ENCODE measurements at places on chromosomes 5 and 9. TPM values are rescaled to one million over a fixed set of nuclear protein-coding genes. Genes with fewer than 3 reads are reported as not detected.

Gene TNFAIP8
- total RNA-seq: 12.1 TPM

Gene PCDHGB7
- 0.10 TPM for total RNA-seq

DNA sequence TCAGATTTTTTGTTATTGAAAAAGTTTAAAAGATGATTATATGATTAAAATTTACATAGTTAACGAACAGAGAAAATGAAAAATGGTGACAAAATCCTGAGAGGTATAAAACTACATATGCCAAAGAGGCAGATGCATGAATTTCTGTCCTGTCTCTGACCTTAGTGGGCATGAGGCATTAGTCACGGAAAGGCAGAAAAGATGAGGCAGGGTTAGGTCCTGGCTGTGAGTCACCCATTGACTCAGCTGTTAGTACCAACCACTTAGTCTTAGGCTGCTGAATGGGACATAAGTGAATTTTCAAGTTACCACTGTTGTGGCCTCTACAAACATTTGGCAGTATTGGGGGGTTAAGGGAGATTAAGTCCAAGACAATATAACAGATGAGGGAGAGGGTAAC is 33.1 kb downstream of the RASA1 start:
- peak; percentile 91 for DNase-seq

GRCh38 chr5:56343988-56344387 is 110.9 kb upstream of the ANKRD55 start:
- DNase-seq: no peak

DNA sequence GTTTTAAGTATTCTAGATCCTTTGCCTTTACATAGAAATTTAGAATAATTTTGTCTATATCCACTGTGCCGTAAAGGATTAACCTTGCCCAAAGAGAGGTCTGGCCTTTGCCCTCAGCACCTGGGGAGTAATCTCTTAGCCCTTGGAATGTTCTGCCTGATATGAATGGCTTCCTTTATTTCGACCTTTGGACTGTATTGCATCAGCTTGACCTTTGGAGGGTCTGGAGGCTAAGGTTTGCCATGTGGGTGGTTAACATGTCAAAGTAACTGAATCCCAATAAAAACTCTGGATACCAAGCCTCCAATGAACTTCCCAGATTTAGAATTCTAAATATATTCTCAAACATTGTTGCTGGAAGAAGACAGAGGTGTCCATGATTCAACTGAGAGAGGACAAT is 54.7 kb downstream of the NR2F1 start:
- DNase-seq: no peak

- no peak for DNase-seq
Observed at GRCh38 chr9:128689293-128689774, 312 bp downstream of the SET start.

- no peak for DNase-seq
Observed at GRCh38 chr5:31504529-31504928, 27.4 kb downstream of the DROSHA start.

Gene ABLIM3
- 3.8 TPM for total RNA-seq

Gene ALDOB
- total RNA-seq: not detected

DNA sequence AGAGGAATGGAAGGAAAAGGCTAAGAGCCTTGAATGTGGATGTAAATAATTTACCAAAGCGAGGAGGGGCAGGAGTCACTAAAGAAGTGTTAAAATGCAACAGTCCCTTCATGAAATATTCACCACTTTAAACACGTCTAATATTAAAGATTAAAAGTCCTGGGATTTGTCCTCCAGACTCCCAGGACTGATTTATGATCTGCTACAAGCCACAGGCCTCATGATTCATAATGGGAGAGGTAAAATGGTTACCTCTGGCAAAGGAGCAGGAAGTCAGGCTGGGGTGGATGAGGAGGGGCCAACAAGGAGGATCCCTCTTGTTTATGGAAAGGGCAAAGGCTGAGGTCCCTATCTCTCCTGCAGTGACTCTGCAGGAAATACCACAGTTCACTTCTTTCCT is 292.4 kb downstream of the TRIM32 start:
- no peak for DNase-seq

GRCh38 chr5:150224483-150225027 is 34.7 kb downstream of the SLC6A7 start:
- DNase-seq: no peak

- no peak for DNase-seq
Observed at GRCh38 chr9:131968632-131969031, 111.0 kb downstream of the MED27 start.

DNA sequence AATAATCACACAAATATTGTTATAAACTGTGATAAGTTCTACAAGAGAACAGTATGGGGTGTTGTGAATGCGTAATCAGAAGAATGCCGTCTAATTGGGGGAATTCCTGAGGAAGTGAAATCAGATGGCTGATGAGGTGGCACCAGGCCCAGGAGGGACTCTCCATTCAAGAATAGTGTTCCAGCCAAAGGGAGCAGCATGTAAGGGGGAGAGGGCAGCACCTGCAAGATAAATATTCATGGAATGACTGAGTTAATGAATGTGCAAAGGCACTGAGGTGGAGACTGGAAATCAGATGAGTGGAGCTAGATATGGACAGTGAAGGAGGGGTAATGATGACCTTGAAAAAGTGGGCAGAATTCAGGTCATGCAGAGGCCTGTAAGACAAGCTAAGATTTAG is 250.6 kb downstream of the ARRDC3 start:
- DNase-seq: no peak

- no peak for DNase-seq
Observed at GRCh38 chr9:14935964-14936363, 25.7 kb upstream of the FREM1 start.

Gene MCTP1
- total RNA-seq: 3.1 TPM

Gene CCNO
- total RNA-seq: 0.89 TPM

DNA sequence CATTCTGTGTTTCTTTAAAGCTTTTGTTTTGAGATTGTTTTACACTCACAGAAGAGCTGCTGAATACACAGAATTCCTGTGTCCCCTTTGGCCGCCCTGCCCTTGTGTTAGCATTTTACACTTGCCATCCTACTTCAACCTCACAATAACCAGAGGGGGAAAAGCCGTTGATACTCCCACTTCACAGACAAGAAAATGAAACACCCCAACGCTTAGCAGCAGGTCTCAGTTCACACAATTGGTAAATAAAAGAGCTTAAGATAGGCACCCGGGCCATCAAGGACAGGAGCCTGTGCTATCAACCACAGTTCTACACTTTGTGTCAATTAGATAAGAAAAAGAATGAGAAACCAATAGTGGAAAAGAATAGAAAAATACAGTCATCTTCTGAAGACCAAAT is 178.0 kb downstream of the SYK start:
- no peak for DNase-seq

DNA sequence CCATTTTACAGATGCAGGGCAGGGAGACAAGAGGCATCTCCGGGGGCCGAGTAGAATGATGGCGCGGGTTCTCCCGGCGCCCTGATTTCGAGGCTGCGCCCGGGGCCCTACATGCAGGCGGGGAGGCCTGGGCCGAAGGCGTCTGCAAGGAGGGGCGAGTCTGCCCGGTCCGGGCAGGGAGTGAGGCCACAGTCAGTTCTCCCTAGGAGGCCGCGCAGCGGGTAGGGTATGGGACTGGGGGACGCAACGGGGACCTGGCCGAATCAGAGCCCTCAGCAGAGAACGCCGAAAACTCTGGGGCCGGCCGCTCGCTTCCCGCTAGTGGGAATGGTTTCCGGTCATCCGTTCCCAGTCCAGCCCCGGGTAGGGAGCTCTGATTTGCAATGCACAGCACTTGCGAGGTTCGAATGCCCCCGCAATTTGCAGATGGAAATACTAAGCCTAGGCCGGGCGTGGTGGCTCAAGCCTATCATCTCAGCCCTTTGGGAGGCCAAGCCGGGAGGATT is 6.4 kb downstream of the TLX3 start:
- no peak for DNase-seq

Gene BHMT2
- 0.79 TPM for total RNA-seq

Gene CTXN3
- not detected for total RNA-seq

GRCh38 chr9:114902786-114903524 is 27.4 kb downstream of the TNFSF8 start:
- peak; percentile 16 for DNase-seq

- no peak for DNase-seq
Observed at GRCh38 chr5:91042936-91043255, 340.2 kb downstream of the ARRDC3 start.

DNA sequence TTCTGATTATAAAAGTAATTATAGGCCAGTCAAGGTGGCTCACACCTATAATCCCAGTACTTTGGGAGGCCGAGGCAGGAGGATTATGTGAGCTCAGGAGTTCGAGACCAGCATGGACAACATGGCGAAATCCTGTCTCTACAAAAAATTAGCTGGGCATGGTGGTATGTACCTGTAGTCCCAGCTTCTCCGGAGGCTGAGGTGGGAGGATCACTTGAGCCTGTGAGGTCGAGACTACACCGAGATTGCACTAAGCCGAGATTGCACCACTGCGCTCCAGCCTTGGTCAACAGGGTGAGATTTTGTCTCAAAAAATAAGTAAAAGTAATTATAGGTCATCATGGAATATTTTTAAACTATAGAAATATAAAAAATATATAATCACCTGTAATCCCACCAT is 18.1 kb downstream of the IRF1 start:
- DNase-seq: no peak

DNA sequence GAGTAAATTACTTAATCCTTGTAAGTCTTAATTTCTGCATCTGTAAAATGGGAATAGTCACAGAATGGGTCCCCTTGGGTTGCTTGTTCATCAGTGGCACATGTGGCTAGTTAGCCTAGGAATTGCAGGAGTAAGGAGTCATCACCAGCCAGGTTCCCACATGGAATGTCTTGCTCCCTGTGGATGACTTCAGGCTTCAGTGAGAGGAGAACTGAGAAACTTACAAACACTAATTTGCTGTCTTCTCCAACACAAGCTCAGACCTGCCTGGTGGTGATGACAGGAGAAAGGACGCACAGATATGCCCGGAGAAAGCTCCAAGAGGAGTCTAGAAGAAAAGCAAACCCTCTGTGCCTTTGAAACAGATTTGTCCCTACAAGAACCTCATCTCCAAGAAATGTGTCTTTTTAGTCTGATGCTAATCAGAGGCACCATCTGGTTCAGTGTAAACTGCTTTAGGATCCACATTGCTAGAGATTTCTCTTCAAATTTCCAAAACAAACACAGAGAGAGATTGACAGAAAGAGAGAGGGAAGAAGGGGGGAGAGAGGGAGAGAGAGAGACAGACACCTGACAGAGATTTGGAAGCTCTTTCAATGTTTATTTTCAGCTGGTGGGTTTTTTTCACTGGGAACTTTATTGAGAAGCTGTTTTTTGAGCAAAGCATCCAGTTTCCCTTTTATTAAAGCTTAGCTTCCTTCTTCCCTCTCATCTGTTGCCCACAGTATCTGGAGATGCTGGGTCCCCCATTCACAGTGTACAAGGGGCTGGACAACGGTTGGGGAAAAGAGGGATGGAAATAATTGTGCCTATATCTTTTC is 128.3 kb downstream of the DOCK2 start:
- no peak for DNase-seq

DNA sequence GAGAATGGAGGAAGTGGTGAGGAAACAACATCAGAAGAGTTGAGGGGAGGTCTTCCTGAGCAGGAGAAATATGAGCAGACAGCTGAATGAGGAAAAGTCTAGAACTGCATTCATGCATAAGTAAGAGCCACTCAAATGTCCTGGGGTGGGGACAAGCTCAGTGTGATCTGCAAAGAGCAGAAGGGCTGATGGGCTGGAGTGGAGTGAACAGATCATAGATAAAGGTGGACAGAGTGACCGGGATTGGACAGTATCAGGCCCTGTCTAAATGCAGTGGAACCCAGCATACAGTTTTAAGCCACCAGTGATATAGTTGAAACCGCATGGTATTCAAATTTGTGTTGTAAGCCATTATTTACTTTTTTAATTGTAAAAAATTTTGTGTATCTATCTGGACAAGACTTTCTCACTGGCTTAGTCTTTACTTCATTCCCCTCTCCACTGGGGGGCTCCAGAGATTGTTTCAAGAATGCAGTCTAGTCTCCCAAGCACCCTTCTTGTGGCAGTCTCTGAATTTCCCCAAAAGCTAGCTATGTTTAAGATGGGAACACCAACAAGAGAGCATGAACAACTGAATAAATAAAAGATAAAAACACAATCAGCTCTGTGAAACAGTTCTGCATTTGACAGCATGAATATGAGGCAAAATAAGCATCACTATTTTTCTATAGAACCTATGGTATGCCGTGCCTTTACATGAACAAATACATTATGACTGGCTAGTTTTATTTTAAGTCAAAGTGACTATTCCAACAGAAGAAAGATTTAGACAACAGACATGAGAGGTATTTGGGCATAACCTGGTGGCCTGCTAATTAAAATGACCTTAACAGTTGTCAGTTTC is 10.7 kb upstream of the STK32A start:
- peak; percentile 31 for DNase-seq

DNA sequence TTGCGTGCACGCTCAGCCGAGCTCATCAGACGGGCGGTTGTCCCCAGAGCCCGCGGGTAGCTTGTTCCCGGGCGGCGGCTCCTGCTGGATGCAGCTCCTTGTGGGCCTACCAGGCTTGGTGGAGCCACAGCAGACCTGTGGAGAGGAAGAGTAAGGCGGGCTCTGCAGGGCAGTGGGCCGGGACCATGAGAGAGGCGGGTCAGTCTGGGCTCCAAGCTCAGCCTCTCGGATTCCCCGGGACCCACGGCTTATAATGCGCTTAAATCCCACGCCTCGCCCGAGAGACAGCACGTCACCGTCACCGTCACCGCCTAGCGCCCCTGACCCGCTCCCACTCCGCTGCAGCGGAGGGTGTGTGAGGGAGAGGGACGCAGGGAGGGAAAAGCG is 1.9 kb upstream of the ANKRD18A start:
- DNase-seq: no peak

Gene SPINK6
- total RNA-seq: not detected

GRCh38 chr9:129464972-129465833 is 155.7 kb downstream of the C9orf50 start:
- peak; percentile 49 for DNase-seq

Gene KIF4B
- 0.10 TPM for total RNA-seq

Gene ARL10
- 0.20 TPM for total RNA-seq

Gene CATSPER3
- 1.5 TPM for total RNA-seq

DNA sequence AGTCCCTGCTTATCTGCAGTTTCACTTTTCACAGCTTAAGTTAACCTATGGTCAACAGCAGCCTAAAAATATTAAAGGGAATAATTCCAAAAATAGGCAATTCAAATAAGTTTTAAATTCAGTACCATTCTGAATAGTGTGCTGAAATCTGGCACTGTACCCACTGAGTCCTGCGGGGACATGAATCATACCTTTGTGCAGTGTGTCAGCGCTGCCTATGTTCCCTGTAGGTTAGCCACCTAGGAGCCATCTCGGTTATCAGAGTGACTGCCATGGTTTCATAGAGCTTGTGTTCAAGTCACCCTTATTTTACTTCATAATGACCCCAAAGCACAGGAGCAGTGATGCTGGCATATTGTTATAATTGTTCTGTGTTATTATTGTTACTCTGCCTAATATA is 139.9 kb downstream of the GPBP1 start:
- DNase-seq: no peak

Gene SPATA9
- not detected for total RNA-seq

- DNase-seq: no peak
Observed at GRCh38 chr5:137735555-137736284, at the start of gene KLHL3. Gene KLHL3, minus strand, starts transcription at chr5:137736089. Its CDS starts 443 bp downstream, at chr5:137735646.

DNA sequence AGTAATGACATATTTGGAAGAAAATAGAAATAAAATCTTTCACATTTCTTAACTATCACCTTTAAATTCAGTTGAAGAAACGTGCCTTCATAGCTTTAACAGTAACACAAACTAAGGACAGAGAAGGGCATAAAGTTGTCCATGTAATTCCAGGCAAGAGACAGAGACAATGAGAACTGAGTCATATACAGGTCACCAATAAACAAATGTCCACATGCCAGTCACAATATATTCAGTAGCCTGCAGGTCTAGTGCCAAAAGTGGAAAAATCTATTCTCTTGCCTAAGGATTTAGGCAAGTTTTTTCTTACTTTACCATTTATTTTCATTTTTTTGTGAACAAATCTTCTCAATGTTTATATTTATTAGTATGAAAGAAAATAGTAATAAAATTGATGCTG is 1711.5 kb upstream of the NUDT12 start:
- no peak for DNase-seq
